ENCODE measurements at places on chromosomes 11 and 22. TPM values are rescaled to one million over a fixed set of nuclear protein-coding genes. Genes with fewer than 3 reads are reported as not detected.

DNA sequence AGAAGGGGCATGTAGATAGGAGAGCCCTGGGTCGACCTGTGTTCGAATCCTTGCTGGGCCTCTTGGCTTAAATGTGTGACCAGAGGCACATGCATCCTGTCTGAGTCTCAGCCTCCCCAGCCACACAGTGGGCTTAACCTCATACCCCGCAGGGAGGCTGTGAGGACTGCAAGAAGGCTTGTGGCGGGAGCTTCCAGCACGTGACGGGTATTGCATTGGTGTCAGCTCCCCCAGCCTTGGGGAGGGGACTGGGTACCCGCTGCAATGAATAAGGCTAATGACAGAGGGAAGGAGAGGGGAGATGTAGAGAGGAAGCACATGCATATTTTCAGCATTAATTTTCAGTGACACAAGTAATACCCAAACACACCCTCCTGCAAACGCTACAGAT, 8.1 kb downstream of the RASD2 start:
- no peak for DNase-seq

- DNase-seq = no peak
These were observed 51.9 kb downstream of the IGLL1 start for GRCh38 chr22:23527971-23528740.

DNA sequence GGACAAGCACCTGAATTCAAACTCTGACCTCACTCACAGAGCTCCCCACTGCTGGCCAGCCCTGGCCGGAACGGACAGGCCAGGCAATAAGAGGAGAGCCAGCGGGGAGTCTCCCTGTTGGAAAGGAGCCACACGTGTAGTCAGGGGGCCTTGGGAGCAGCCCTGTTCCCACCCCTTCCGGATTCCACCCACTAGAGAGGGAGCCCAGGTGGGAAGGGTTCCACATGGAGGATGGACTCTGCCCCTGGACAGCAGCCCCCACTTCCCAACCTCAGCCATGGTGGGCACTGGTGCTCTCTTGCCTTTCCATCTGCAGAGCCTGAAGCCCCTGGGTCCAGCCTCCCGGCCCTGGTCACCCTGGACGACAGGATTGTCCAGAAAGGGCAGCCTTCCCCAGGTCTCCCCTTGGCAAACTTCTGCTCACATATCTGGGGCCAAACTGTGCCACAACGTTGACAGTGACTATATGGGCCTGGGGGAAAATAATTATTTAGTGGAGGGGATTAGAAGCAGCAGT, 7.5 kb upstream of the APOBEC3A start:
- DNase-seq = no peak

DNA sequence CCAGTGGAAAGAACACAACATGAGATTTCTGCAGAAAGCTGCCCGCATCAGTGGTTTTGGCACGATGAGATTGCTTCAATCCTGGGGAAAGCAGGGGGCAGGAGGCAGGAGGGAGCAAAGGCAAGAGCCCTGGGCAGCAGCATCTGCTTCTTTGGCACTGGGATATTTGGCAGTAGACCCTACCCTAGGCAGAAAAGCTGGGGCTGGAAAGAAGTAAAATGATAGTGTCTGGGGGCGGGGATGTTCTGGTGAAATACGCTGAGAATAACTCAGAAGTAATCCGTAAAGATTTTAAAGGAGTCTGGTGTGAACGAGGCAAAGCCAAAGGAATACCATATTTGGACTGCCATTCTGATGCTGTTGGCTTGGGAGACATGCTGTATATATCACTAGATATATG, 62.0 kb downstream of the FAM76B start:
- no peak for DNase-seq

- DNase-seq = no peak
These were observed 11.3 kb upstream of the PIM3 start for GRCh38 chr22:49948958-49949913.

GRCh38 chr11:83661491-83662350, 375.6 kb upstream of the CCDC90B start:
- no peak for DNase-seq

- no peak for DNase-seq
These were observed 12.3 kb downstream of the KIAA0930 start for GRCh38 chr22:45228401-45228754.

- DNase-seq = no peak
These were observed 8.4 kb upstream of the MMP7 start for GRCh38 chr11:102538932-102539331.

DNA sequence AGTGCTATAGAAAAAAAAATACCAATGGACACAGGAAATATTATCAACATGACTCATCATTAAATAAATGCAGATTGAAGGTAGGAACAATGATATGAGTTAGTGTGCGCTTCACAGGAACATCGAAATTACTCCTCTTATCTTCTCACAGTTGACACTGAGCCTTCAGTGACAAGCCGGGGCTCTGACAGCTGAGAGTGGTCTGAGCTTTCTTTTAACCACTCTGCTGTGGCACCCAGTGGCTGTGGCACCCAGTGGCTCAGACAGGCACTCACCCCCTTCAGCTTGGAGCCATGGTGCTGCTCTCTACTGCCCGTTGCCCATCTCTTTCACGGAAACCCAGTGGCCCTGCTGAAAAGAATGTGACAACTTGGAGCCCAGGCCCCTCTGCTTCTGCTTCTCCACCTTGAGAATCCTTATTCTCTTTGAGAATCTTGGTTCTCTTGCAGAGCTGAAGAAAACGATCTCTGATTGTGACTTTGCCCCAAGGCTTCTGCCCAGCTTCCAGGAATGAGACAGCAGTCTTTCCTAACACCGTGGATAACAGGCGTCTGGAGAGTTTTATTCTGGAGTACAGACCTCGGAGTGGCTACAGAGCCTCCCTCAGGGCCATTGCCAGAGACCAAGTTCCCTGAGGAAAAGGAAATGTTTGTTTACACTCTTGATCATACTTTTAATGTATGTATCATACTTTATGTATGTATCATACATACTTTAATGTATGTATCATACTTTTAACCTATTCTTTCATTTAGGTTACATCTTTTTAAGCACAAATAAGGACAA, 37.1 kb upstream of the OR8B8 start:
- DNase-seq = no peak

GRCh38 chr22:24291515-24292201, 21.0 kb downstream of the SPECC1L start:
- no peak for DNase-seq

GRCh38 chr11:83459798-83460197, 173.6 kb upstream of the CCDC90B start:
- no peak for DNase-seq

- DNase-seq = no peak
These were observed 2023.8 kb downstream of the LRRC4C start for GRCh38 chr11:39435641-39436040.

- no peak for DNase-seq
These were observed 1447.2 kb downstream of the TBC1D22A start for GRCh38 chr22:48209473-48210197.

- no peak for DNase-seq
These were observed 15.3 kb upstream of the CD82 start for GRCh38 chr11:44550123-44550522.

GRCh38 chr11:93733474-93733873, 7.8 kb downstream of the TAF1D start:
- DNase-seq = no peak

- no peak for DNase-seq
These were observed 3.4 kb downstream of the LGR4 start for GRCh38 chr11:27468995-27469695.

CECR2 gene
- 4.9 TPM for total RNA-seq

SORL1 gene
- total RNA-seq = 8.0 TPM

DMC1 gene
- 1.9 TPM for total RNA-seq

SLC5A1 gene
- 28.4 TPM for total RNA-seq

CRYBB1 gene
- 0.67 TPM for total RNA-seq

VPS11 gene
- 18.5 TPM for total RNA-seq

OR6T1 gene
- not detected for total RNA-seq

CEP126 gene
- total RNA-seq = 1.5 TPM

GGTLC2 gene
- total RNA-seq = not detected

Data from cardiac septum (tissue), 1 donor.